ENCODE measurements at places on chromosomes 3 and 15.

GRCh38 chr15:56628893-56629532 is 104.3 kb downstream of the ZNF280D start:
- no peak for DNase-seq

- DNase-seq, result no peak
Observed at GRCh38 chr3:2920103-2920502, 190.1 kb downstream of the IL5RA start.

DNA sequence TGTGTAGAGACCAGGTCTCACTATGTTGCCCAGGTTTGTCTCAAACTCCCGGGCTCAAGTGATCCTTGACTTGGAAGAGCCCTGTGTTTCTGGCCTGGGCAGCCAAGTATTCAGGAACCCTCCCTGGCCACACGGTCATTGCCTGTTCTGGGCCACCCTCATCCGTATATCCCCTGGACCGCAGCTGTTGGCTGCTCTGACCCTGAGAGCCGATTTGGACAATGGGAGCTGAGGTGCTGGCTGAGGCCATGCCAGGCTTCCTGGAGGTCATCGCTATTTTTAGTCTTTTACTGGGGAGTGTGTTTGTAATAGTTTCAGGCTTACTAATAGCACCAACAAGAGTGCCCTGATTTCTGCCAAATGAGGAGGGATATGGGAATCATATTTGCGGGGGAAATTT is 60.7 kb downstream of the ADAMTS7 start:
- no peak for DNase-seq

GRCh38 chr15:81146466-81146865 is 12.4 kb downstream of the CFAP161 start:
- DNase-seq, result no peak

DNA sequence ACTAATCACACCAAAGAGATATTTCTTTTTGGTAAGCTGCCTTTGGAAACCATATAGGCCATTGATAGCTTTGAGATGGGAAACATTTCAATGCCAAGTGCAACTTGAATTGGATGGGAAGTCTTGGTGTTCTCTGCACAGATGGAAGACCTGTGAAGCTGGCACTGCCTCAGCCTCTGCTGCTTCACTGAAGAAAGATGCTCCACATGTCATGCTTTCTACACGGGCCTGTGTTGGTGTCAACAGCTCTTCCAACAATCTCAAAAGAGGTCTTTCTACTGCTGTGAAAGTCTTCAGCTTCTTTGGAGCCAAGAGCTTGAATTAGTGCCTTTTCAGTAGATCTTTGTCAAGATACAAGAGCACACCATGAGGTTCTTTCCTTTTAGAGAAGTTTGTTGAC is 169.0 kb downstream of the SPATA16 start:
- no peak for DNase-seq

All from nephron progenitor cell (in vitro differentiated cells).